H9 (cell line): ENCODE measurements at places on chromosomes 16 and 17. TPM values are rescaled to one million over a fixed set of nuclear protein-coding genes. Genes with fewer than 3 reads are reported as not detected.

FA2H gene
- 25.1 and 26.6 TPM in 2 replicates for total RNA-seq

SLC12A3 gene
- total RNA-seq, result not detected in 2 replicates

DNAI2 gene
- not detected in 2 replicates for total RNA-seq

BCKDK gene
- 55.7 and 57.0 TPM in 2 replicates for total RNA-seq

EVI2B gene
- total RNA-seq, result not detected in 2 replicates

GP1BA gene
- total RNA-seq, result not detected in 2 replicates

SEZ6L2 gene
- total RNA-seq, result 44.7 and 50.8 TPM in 2 replicates

OTOA gene
- 0.11 and 0.13 TPM in 2 replicates for total RNA-seq

C16orf54 gene
- total RNA-seq, result not detected in 2 replicates

MMP28 gene
- not detected in 2 replicates for total RNA-seq

CPHXL2 gene
- not detected in 2 replicates for total RNA-seq

CRYBA1 gene
- not detected in 2 replicates for total RNA-seq

CLEC3A gene
- not detected in 2 replicates for total RNA-seq

KRTAP2-1 gene
- total RNA-seq, result not detected in 2 replicates

HNF1B gene
- total RNA-seq, result not detected in 2 replicates

GRAPL gene
- 0.55 TPM in 1 of 2 replicates, not detected in the other for total RNA-seq

RRAD gene
- total RNA-seq, result 0.44 and 0.72 TPM in 2 replicates

TEX19 gene
- 1.4 and 1.5 TPM in 2 replicates for total RNA-seq

DDX52 gene
- 58.9 and 65.4 TPM in 2 replicates for total RNA-seq

CDRT15L2 gene
- total RNA-seq, result not detected in 2 replicates

PRAC1 gene
- not detected in 2 replicates for total RNA-seq

GCGR gene
- total RNA-seq, result 0.24 and 0.26 TPM in 2 replicates

ENKD1 gene
- total RNA-seq, result 7.9 and 9.5 TPM in 2 replicates

SLC35G6 gene
- total RNA-seq, result not detected in 2 replicates

PDPR gene
- 35.4 and 37.2 TPM in 2 replicates for total RNA-seq

PRSS27 gene
- total RNA-seq, result 3.6 and 5.0 TPM in 2 replicates

CA4 gene
- 1.4 and 1.7 TPM in 2 replicates for total RNA-seq

MEFV gene
- total RNA-seq, result not detected in 2 replicates

TPPP3 gene
- 0.48 and 0.79 TPM in 2 replicates for total RNA-seq

GNG13 gene
- not detected in 2 replicates for total RNA-seq

GAA gene
- total RNA-seq, result 28.9 and 30.3 TPM in 2 replicates

ST6GALNAC2 gene
- total RNA-seq, result 0.37 and 0.46 TPM in 2 replicates

BRIP1 gene
- total RNA-seq, result 18.3 and 20.2 TPM in 2 replicates

TMED6 gene
- 0.31 TPM in 1 of 2 replicates, not detected in the other for total RNA-seq

ASPHD1 gene
- 16.7 and 17.9 TPM in 2 replicates for total RNA-seq

CNGB1 gene
- total RNA-seq, result not detected in 2 replicates

FBXW10 gene
- not detected in 2 replicates for total RNA-seq

TIGD7 gene
- total RNA-seq, result 4.1 and 4.2 TPM in 2 replicates

CMTM2 gene
- not detected in 2 replicates for total RNA-seq

ANKRD13B gene
- total RNA-seq, result 21.6 and 24.2 TPM in 2 replicates

IRX3 gene
- 1.8 and 2.4 TPM in 2 replicates for total RNA-seq

TMEM98 gene
- total RNA-seq, result 78.4 and 79.8 TPM in 2 replicates

TP53TG3B gene
- not detected in 2 replicates for total RNA-seq

NPIPB9 gene
- 1.8 and 2.7 TPM in 2 replicates for total RNA-seq

TRIM16 gene
- total RNA-seq, result 15.1 and 17.7 TPM in 2 replicates

GINS3 gene
- 16.4 and 17.2 TPM in 2 replicates for total RNA-seq

TNFSF13 gene
- total RNA-seq, result 0.94 and 1.4 TPM in 2 replicates

TNP2 gene
- not detected in 2 replicates for total RNA-seq

METTL26 gene
- total RNA-seq, result 108 and 109 TPM in 2 replicates

PIK3R5 gene
- total RNA-seq, result 1.4 and 1.7 TPM in 2 replicates

KCNJ18 gene
- total RNA-seq, result not detected in 2 replicates

TMEM114 gene
- total RNA-seq, result 0.33 and 1.2 TPM in 2 replicates

MRM1 gene
- total RNA-seq, result 10.3 and 11.6 TPM in 2 replicates
